ENCODE measurements at places on chromosomes 7 and 10. TPM values are rescaled to one million over a fixed set of nuclear protein-coding genes. Genes with fewer than 3 reads are reported as not detected.

The TLX1 gene
- not detected for total RNA-seq

The MBLAC1 gene
- total RNA-seq, result 3.5 TPM

The DKK1 gene
- 538 TPM for total RNA-seq

The CARD11 gene
- 1.5 TPM for total RNA-seq

The OR2A42 gene
- total RNA-seq, result not detected

The ENTPD1 gene
- total RNA-seq, result not detected

The LEP gene
- total RNA-seq, result not detected

Data from A549 treated with Mapracorat at 1 μM for 4 hours (cell line).